ENCODE measurements at places on chromosomes 16 and 17.

- DNase-seq: no peak
Observed at GRCh38 chr16:27109666-27110523, 43.2 kb downstream of the C16orf82 start.

- DNase-seq: no peak
Observed at GRCh38 chr16:77459534-77460254, 24.9 kb upstream of the ADAMTS18 start.

DNA sequence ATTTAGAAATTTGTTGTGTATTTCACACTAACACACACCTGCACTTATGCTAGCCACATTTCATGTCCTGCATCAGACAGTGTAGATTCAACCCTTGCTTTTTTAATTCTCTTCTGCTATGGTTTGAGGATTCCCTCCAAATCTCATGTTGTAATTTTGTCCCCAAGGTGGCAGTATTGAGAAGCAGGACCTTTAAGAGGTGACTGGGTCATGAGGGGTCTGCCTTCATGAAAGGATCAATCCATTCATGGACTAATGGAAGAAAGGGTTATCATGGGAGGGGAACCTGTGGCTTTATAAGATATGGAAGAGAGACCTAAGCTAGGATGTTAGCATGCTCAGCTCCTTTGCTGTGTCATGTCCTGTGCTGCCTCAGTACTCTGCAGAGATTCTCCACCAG is 1032.2 kb downstream of the CDH11 start:
- DNase-seq: no peak

GRCh38 chr16:87057211-87057881 is 259.8 kb downstream of the C16orf95 start:
- DNase-seq: no peak

DNA sequence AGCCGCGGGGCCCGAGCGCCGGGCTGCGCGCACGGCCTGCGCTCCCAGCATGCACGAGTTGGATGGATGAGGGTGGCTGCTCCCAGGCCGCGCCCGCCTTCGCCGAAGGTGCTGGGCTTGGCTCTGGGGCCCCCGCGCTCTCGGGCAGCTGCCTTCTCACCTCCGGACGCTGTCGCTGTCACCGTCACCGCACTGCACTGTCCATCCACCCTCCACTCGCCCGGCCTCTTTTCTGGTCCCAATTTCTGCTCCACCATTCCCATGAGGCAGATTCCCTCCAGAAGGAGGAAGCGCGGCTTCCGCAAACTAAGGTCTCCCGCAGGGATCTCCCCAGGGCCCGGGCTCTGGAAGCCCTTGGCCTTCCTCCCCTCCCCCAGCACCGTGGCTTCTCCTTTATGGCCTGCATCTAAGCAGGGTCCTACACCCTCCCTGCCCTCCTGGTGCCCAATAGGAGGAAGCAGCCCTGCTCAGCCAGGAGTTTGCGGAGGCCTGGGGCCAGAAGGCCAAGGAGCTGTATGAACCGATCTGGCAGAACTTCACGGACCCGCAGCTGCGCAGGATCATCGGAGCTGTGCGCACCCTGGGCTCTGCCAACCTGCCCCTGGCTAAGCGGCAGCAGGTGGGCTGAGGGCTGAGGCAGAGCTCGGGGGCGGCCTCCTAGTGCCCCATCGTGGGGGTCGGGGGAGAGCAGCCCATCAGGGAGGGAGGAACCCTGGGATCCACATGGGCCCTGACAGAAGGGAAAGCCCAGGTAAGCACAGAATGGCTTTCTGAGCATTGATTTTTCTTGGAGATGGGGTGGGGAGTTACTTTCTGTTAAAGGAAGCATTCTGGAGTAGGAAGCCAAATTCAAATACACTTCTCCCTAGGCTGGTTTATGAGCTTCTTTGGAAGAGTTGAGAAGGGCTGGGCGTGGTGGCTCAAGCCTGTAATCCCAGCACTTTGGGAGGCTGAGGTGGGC is 899 bp downstream of the ACE start:
- DNase-seq: no peak

- no peak for DNase-seq
Observed at GRCh38 chr17:45648642-45649041, 135.5 kb upstream of the CRHR1 start.

DNA sequence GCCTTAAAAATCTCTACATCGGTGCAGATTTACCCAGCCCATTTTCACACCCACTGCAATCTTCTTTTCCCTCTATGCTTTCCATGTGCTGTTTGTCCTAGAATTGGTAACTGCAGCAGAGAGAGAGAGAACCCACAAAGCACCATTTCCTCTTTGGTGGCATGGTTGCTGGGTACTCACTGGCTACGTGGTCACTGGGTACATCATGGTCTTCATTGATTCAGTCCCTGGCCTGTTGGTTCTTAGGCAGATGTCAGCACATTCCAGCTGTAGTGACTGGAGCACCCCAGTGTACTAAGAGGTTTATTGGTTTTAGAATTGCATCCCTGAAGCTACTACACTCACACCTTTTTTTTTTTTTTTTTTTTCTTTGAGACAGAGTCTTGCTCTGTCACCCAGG is 156.1 kb upstream of the CACNG5 start:
- DNase-seq: no peak

GRCh38 chr16:89620406-89620841 is 7.0 kb downstream of the DPEP1 start:
- no peak for DNase-seq

DNA sequence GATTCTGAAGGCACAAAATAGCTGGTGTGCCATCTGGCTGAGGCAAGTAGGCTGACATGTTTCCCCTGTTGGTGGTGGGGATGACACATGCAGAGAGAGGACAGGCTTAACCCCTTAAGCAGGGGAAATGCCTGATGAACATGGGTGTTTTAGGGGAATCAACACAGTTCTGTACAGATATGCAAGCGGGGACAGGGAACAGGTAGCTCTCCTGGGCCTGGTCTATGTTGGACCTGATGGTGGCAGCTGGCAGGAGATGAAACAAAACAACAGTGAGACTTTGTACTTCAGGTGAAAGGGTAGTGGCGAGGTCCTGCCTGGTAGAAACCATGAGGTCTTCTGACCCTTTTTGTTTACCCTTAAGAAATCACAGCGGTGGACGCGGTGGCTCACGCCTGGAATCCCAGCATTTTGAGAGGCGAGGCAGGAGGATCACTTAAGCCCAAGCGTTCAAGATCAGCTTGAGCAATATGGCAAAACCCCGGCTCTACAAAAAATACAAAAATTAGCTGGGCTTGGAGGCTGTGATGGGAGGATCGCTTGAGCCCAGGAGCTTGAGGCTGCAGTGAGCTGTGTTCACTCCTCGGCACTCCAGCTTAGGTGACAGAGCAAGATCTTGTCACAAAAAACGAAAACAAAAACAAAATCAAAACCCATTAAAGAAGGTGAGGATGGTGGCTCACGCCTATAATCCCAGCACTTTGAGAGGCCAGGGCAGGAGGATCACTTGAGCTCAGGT is 10.5 kb downstream of the OR1F1 start:
- DNase-seq: no peak

DNA sequence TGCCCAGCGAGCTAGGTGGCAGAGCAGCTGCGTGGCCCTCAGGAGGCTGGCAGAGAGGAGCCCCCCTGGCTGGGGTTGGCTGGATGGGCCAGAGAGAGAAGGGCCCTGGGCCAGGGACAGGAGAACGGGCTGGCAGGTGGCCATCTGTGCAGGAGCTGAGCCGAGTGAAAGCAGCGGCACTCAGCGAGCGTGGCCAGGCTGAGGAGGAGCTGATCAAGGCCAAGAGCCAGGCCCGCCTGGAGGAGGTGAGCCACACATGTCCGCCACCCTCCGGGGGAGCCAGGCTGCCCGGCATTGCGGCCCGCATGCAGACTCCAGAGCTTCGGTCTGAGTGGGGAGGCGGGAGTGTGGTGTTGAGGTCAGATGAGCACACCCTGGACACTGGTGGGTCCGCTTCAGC is 2.1 kb upstream of the RAC3 start:
- DNase-seq: no peak

- no peak for DNase-seq
Observed at GRCh38 chr16:72711823-72712222, 336.1 kb downstream of the ZFHX3 start.

GRCh38 chr17:56866496-56866895 is 32.5 kb downstream of the DGKE start:
- no peak for DNase-seq

DNA sequence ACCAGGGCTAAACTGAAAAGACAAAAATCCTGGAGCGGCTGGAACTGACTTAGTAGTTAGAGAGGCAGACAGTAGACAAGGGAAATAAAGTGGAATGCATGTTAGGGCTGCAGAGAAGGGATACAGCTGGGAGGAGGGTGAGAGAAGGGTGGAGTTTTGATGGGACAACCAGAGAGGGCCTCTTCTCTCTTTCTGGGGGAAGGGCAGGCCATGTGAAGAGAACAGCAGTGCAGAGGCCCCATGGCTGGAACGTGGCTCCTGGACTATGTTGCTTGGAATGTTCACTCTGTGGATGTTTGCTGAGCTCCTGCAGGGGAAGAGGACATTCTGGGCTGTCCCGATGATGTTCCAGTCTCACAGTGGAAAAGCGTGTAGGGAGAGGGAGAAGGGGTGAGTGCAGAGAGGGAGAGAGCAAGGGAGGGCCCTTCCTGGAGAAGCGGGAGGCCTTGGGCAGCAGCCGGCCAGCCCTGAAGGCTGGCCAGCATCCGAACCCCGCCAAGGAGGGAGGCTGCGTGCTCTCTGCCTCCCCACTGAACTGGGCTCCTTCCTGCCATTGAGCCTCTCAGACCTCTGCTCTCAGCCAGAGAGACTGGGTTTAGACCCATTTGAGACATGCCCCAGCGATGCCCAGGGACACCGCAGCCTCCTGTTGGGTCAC is 33.1 kb upstream of the GSE1 start:
- no peak for DNase-seq

- DNase-seq: peak; percentile 12
Observed at GRCh38 chr16:66728117-66728787, 23.2 kb downstream of the DYNC1LI2 start.

- no peak for DNase-seq
Observed at GRCh38 chr16:84825896-84826557, 6.2 kb downstream of the CRISPLD2 start.

DNA sequence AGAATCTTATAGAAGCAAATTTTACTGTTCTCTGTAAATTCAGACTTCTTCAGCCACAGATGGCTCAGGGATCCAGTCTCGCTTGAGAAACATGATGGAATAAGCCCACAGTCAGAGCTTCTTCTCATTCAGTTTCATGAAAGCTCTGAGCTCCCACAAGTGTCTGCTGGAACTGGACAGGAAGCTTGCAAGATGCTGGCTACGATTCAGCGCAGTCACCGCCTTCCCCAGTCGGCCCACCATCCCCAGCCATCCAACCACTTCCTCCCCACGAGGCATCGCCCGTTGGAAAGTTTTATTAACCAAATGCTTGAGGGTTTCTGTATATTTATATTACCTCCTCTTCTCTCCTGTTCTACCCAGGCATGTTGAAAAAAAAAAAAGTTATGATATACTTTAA is 171.7 kb downstream of the ZFHX3 start:
- no peak for DNase-seq

GRCh38 chr16:66950437-66950836 is 10.6 kb upstream of the CES3 start:
- DNase-seq: no peak

- DNase-seq: no peak
Observed at GRCh38 chr16:11735787-11736186, 6.9 kb downstream of the TXNDC11 start.

DNA sequence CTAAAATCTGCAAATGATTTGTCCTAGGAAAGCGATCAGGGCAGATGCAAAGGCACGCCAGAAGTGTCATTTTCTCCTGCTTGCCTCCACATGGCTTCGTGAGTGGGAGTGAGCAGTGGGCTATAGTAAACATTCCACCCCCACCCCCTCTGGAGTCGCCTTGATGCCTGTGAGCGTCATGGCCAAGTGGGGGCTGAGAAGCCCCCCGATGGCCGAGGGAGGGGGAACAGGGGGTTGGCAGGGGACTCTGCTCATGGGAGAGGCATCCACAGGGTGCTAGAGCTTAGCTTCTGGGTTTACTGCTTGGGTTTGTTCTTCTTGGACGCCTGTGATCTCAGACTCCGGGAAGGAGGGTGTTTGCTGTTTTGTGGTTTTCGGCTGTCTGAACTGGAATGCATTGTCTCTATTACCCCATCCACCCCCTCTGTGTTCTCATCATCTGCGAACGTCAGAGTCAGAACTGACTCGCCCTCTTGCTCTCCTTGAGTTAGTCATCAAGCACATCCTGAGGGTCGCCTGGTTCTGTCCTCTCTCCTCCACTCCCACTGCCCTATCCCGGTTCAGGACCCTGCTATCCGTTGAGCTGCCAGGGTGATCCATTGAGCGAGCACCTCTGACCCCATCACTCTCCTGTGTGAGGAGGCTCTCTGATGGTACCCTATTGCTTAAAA is 15.4 kb downstream of the TNS4 start:
- DNase-seq: no peak

GRCh38 chr17:17887752-17888304 is 51.0 kb upstream of the SREBF1 start:
- no peak for DNase-seq

DNA sequence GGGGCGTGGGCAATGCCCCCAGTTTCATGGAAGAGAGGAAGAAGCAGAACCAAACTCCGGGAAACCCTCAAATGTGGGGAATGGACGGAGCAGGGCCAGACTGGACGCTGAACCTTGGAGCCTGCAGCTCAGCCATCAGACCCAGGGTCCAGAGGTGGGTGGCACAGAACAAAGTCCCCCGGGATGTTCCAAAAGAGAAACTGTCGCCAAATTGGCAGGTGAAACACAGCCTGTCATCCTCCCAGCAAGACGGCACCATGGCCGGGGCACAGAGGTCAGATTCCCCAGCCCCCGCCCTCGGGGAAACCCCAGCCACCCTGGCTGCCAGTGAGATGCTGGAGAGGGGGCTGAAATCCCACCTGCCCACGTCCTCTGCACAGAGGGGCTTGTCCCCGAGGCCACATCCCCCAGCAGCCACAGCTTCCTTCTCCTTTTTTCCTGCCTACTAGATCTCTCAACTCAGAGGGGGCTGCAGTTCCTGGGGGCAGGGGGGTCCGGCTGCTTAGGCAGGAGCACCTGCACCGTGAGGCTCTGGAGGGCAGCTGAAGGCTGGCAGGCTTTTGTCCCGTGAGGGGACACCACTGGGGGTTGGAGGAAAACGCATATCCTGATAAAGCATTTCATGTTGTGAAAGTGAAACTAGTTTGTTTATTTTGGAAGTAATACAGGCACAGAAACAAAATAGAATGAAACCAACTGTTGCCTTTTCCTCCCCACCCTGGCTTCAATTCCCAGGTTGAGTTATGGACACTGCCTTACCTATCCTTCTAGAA is 1.2 kb upstream of the SECTM1 start:
- no peak for DNase-seq

- no peak for DNase-seq
Observed at GRCh38 chr17:80396157-80397033, 18.6 kb upstream of the ENDOV start.

GRCh38 chr16:73019457-73020362 is 28.2 kb downstream of the ZFHX3 start:
- DNase-seq: no peak

GRCh38 chr16:78961464-78961863 is 639.1 kb downstream of the MAF start:
- DNase-seq: no peak

Measured in NCI-H2081 treated with DMSO at 0.1 percent for 48 hours (cell line).